Hepatocyte (in vitro differentiated cells): ENCODE measurements at places on chromosomes 3 and 15.
A peak's percentile ranks its signal among the peaks of the same experiment; 100 is the strongest.

GRCh38 chr3:61625429-61625828, 64.1 kb downstream of the PTPRG start:
- DNase-seq = no peak

GRCh38 chr3:10238345-10239183, 9.7 kb upstream of the TATDN2 start:
- no peak for DNase-seq

DNA sequence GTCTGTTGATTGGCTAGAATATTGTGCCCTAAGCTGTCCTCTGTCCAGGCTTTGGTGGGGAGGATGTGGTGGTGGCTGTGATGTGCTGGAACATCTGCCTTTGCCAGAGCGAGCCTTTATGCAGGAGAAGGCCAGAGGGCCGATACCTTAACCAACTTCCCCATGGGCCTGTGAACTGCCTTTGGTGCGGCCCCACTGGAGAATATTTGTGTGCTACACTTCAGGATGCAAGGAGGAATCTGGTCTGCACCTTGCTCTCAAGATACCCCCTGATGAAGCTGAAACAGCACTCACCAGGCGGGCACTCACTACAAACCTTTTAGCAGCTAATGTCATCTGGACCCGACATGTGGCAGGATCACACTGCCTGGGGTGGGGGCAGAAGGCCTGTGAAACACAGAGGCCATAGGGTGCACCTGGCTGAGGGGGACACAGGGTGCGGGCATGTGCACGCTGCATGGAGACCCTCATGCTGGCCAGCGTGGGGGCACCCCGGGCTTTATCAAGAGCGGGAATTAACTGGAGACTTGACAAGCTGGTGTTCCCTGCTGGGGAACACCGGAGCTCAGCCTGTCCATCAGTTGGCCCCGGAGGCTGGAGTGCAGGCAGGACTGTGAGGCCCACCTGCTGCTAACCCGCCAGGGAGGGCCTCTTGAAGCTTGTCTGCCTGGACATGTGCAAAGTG, 16.4 kb downstream of the PRR23E start:
- DNase-seq = no peak

- peak; percentile 71 for DNase-seq
Observed at GRCh38 chr3:30081904-30082303, 524.5 kb upstream of the TGFBR2 start.

DNA sequence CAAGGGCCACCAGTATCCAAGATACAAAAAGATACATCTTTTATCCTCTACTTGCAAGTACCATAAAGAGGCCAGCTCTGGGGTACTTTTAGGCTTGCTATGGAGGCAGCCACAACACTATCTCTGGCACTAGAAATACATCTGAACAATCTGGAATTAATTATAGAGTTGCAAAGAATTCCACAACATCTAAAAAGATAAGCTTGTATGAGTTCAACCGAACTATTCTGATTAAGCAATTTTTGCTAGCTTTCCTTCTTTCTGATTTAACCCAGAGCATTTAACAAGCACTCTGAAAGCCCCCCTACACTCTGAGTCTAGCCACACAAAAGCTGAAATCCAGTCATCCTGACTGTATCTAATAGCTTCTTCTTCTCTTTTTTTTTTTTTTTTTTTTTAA, 95.4 kb downstream of the FRMD5 start:
- no peak for DNase-seq

DNA sequence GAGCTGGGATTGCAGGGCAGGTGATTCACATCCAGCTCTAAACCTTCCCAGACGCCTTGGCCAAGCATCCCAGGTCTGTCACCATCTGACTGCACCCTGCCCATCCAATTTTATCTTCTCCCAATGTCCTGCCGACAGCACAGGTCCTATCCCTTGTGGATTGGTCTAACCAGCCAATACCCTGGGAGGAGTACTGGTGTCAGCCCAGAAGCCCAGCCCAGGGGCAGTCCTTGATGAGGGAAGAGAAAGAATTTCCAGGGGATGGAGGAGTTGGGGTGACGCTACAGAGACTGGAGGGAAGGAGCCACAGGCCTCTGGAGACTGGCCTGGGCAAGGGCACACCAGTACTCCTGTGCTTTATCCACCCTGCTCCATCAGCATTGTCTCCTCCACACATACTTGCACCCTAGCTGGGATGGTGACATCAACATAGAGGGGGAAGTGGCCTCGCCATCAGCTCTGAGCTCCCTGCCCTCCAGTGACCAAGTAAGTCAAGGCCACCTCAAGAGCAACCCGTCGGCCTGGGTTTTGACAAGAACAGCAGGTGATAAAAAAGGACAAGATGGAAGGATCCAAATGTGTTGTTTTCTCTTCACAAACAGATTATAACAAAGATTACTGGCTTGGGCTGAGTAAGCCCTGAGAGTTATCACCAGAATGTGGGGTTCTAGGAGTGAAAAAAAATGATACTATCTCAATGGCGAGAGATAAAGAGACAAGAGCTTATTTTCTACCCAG, 114.6 kb downstream of the AQP9 start:
- DNase-seq = no peak
